Left cardiac atrium (tissue), 4 donors: ENCODE measurements at places on chromosomes 11 and 22. TPM values are rescaled to one million over a fixed set of nuclear protein-coding genes. Genes with fewer than 3 reads are reported as not detected.

DNA sequence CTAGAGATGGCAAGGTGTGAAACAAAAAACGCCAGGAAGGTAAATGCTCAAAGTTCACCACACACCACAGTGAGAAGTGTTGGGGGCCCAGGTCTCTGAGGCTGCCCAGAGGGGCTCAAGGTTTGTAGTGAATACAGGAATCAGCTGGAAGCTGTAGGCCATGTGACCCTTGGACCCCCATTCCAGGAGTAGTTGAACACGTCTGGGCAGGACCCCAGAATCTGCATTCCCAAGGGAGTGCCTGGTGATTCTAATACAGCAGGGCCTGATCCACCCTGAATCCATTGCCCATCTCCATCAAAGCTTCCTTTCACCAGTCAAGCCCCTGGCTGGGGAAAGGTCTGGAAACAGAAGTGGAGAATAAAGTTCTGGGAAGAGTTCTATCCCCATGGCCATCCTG lies 70.8 kb upstream of the B3GAT1 start:
- DNase-seq = no peak

- DNase-seq = no peak
Measured at GRCh38 chr22:36424901-36425579, 37.3 kb upstream of the MYH9 start.

- no peak for DNase-seq
Measured at GRCh38 chr11:14314127-14314526, 44.9 kb downstream of the RRAS2 start.

GRCh38 chr11:3659595-3660515 lies 11.3 kb downstream of the CHRNA10 start:
- DNase-seq = no peak

- DNase-seq = no peak
Measured at GRCh38 chr22:23408321-23408720, 171.8 kb downstream of the IGLL1 start.

The CCDC15 gene
- total RNA-seq = 0.82 TPM

The TANGO2 gene
- 55.0 TPM for total RNA-seq
